Left hindlimb (tissue), 1 donor: ENCODE measurements at places on chromosomes 1 and 21.

GRCh38 chr1:206521127-206521526 lies 13.8 kb downstream of the RASSF5 start:
- DNase-seq, result peak; percentile 22

DNA sequence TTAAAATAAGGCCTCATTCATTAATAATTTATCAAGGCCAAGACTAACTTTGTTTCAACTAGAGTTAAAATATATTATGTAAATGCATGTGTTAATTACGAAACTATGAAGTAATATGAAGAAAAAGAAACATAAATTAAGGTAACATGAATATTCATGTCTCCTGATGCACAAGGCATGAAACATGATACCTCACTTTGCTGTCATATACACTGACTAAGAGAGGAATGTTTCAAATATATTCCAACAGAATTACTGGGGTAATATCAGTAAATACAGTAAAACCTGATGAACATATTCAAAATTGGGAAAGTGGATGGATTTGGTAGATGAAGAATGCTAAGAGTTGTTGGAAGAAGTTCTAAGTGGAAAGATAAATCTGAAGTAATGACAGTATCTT lies 274.6 kb downstream of the LRRC7 start:
- no peak for DNase-seq

- no peak for DNase-seq
Measured at GRCh38 chr1:228474507-228474906, 12.7 kb upstream of the RNF187 start.

DNA sequence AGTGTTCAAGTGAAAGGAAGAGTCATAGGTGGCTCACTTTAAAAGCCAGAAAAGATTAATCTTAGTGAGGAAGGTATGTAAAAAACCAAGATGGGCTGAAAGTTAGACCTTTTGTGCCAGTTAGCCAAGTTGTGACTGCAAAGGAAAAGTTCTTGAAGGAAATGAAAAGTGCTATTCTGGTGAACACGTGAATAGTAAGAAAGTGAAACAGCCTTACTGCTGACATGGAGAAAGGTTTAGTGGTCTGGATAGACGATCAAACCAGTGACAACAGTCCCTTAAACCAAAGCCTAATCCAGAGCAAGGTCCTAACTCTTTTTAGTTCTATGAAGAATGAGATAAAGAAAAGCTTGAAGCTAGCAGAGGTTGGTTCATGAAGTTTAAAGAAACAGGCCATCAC lies 106.4 kb downstream of the CTH start:
- no peak for DNase-seq

- DNase-seq, result no peak
Measured at GRCh38 chr21:16308269-16308668, 578.5 kb downstream of the USP25 start.

- DNase-seq, result no peak
Measured at GRCh38 chr1:154176337-154176736, 15.6 kb downstream of the TPM3 start.

GRCh38 chr21:33755354-33755753 lies 113.1 kb downstream of the ITSN1 start:
- no peak for DNase-seq

DNA sequence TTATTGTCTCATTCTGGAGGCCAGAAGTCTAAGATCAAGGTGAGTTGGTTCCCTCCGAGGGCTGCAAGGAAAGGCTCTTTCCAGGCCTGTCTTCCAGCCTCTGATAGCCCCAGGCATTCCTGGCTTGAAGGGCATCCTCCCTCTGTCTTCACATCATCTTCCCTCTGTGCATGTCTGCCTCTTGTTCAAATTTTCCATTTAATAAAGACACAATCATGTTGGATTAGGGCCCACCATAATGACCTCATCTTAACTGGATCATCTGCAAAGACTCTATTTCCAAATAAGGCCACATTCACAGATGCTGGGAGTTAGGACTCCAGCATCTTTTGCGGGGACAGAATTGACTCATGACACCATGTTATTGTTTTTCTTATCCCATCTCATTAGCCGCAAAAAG lies 24.5 kb downstream of the HUNK start:
- no peak for DNase-seq

DNA sequence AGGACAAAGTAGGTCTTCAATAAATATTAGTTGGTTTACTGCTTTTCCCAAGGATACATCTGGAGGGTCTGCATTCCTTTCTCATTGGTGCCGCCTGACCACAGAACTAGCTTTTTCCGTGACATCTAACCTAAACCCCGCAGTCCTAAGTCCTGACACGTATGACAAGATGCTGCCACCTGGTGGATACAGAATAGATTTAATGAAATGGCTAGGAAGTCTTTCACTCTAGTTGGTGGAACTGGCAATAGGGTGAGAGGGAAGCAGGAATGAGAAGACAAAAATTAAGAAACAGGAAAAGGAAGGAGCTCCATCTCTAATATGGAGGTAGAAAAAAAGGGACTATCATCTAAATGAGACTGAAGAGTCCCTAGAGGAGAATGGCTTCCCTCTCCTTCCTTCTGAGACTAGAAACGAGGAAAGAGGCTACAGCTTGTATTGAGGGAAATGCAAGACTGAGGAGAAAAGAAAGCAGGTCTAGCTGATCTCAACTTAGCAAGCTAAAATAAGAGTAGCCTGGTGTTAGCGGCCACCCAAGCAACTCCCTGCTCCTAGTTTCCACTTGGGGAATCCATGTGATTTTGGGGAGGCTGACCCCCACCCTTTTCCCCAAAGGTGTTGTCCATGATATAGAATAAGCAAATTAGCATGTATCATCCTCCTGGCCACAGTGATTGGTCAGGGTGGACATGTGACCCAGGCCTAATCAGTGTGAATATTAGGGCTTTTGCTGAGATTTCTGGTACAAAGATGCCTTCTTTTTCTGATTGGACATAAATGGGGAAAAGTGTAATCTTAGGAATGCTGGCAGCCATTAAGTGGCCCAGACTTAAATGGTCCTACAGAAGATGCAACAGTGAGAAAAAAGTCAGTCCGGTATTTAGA lies 5.9 kb downstream of the RFX5 start:
- no peak for DNase-seq

GRCh38 chr21:33870768-33871167 lies 44.8 kb downstream of the ATP5PO start:
- DNase-seq, result no peak

DNA sequence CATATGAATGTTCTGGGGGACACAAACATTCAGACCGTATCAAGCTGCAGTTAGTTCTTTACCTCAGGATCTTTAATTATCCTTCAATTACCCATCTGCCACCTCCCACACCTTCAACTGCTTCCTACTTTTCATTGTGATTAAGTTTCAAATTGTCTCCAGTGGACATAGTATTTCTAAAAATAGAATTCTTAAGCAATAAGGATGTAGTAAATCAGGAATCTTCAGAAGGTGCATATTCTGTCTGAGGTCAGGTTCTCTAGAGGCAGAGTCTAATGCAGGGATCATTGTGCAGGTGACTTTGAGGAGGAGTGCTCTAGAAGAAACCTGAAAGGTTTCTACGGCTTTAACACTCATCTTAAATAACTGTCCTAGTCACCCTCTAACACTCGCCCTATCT lies 102.6 kb upstream of the PPP2R5A start:
- DNase-seq, result no peak

DNA sequence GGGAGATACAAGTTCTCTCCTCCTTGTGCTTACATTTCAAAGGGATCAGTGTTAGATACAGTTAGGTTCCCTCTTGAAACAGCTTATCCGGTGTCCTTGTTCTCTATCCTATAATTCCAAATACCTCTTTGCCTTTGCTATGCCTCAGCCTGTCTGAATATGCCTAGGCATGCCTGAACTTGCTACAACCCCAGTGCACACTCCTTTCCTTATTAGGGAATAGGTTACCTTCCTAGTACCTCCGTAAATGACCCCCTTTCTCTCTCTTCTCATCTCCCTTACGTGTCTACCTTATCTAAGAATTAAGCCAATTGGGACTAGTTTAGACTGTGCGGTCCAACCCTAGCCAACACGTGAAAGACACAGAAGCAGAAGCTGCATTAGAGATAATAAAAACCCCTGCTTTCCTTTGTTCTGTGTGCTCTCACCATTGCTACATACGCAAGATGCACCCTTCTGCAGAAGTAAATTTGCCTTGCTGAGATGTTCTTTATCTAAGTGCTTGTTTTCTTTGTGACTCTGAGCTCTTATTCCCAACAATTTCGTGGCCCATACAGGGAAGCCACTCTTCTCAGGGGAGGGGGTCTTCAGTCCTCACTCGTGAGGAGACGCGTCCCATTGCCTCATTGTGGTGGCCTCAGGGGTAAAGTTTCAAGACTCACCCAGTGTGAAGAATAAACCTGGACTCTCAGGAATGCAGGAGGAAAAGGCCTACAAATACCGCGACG lies 802.1 kb downstream of the PLA2G4A start:
- no peak for DNase-seq

DNA sequence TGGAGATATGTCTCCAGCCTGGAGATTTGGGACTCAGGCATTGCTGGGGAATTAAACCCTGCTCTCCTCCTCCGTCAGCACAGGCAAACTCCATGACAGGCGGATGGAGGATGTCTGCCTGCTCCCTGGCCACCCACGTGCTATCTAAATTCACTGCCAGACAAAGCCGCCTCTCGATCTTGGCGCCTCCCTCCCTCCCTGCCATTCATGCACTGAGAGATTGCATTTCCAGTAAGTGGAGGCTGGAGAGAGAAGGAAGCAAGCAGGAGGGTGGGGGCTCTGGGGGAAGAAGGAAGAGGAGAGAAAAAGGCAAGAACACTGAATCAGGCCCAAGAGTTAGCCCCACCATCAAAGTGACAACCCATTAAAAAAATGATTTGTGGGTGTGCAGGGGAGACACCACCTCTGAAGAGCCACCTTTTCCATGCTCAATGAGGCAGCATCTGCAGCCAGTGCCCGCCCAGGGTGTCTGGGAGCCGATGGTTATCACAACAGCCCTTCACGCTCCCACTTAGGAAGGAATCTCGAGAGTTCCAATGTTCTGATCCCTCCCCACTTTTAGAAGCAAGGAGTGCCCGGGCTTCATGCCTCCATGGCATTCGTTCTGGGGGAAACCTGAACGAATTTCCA lies 183.0 kb downstream of the HIVEP3 start:
- DNase-seq, result no peak

GRCh38 chr1:32242341-32242851 lies 4.6 kb upstream of the FAM167B start:
- peak; percentile 66 for DNase-seq

- DNase-seq, result no peak
Measured at GRCh38 chr1:226466296-226466695, 58.4 kb upstream of the PARP1 start.

DNA sequence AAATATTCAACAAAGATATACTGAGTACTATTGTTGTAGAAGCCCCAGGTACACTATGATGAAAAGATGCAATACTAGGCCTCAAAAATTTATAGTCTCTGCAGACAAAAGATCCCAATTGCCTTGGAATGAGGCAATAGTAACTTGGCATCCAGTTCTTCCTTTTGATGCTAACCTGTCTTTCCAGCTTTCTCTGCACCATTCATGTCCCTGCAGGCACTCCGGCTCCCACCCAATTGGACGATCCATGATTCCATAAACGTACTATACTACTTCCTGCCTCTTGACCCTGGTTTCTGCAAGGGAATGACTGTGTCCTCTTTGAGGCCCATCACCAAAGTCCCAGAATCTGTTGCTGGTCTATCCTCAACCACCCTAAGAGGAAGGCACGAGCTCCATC lies 8.0 kb upstream of the TAGLN2 start:
- DNase-seq, result no peak

GRCh38 chr1:150156868-150157603 lies 7.3 kb downstream of the PLEKHO1 start:
- DNase-seq, result no peak

GRCh38 chr1:110982320-110982719 lies 18.6 kb upstream of the LRIF1 start:
- DNase-seq, result no peak

- no peak for DNase-seq
Measured at GRCh38 chr1:201384406-201384782, 6.9 kb upstream of the TNNT2 start.

GRCh38 chr1:82197606-82198005 lies 396.9 kb downstream of the ADGRL2 start:
- no peak for DNase-seq

- no peak for DNase-seq
Measured at GRCh38 chr1:55375617-55376258, 160.6 kb upstream of the USP24 start.

GRCh38 chr1:85488126-85488525 lies 23.2 kb upstream of the DDAH1 start:
- no peak for DNase-seq

GRCh38 chr1:182651339-182651724 lies 33.1 kb downstream of the RGS8 start:
- DNase-seq, result no peak

DNA sequence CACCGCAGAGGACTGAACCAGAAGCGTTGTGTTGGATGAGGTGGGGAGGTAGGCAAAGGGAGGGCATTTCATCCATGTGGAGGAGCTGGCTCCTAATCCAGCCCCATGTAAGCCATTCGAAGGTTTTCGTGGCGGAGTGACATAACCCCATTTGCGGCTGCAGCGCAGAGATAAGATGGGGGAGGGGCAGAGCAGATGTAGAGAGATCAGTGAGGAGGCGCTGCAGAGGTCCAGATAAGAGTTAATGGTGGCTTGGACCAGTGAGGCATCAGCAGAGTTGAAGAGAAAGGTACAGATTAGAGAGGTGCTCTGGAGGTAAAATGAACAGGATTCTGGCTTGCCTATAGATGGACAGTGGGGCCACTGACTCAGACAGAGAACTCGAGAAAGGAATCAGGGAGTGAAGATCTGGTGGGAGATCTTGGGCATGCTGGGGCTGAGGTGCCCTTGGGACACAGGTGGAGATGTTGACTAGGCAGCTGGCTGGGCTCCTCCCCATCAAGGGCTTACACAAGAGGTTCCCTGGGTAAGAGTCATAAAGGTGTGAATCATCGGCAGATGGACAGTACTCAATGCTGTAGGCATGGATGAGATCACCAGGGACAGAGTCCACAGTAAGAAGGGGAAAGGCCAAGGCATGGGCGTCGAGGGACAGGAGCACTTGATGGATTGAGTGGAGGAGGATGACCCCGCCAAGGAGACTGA lies 7.8 kb upstream of the PTPRF start:
- no peak for DNase-seq

DNA sequence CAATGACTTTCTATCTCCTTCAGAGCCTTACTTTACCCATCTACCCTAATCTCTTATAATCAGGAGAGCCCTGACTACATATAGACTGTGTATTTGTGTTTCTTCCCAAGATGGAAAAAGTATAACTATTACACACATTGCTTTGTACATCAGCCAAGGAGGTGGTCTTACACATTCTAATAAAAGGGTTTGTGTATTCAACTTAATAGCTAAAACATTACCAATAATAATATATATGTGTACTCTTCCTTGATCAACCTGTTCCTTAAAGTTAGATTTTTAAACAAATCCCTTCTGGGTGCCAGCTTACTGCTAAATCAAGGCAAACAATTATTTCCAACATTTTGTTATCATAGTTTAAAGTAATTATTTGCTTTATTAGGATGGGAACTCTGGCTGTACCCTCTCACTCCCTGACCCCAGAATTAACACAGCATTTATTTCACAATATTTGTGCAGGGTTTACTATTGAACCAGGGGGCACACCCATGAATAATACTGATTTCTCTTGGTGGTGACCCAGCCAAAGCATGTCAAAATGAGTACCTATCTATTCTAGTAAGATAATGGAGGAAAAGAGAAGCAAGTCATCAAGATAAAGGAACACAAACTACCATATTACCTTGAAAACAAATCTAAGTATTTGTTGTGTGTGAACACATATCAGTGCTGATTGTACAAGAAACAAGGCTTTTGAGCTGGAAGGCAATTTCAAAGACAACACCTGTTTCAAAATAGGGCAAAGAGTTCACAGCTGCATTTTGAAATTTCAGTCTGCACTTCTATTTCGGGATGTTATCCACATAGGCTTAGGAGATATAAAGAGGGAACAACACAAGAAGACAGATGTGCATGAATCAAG lies 30.1 kb upstream of the SLC45A3 start:
- no peak for DNase-seq

- DNase-seq, result no peak
Measured at GRCh38 chr1:26015358-26015757, 6.2 kb upstream of the EXTL1 start.
